ENCODE measurements at places on chromosomes 6 and 20.

DNA sequence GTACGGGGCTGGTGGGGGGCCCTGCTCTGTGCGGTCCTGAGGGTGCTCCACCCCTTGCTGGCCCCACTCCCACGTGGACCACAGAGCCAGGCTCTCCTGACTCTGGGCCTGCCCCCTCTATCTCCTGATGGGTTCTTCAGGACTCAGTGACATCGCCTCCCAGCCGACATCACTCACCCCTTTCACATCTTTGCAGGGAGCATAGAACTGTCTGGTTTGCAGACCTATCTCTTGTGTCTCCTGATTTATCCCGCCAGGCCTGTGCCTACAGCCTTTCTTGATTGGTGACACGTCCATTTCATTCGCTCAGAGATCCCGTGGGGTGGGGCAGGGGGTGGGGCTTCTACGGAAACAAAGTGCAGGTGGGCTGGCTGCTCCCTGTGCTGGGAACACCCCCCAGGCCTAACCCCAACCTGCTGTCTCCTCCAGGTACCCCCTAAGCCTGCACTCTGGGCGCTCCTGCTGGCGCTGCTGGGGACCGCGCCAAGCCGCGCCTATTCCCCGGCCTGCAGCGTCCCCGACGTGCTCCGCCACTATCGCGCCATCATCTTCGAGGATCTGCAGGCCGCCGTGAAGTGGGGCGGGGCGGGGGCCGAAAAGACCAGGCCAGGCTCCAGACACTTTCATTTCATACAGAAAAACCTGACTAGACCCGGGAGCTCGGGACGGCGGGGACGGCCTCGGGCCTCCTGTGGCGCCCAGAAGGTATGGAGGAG lies 1.7 kb downstream of the C20orf204 start:
- no peak for DNase-seq

DNA sequence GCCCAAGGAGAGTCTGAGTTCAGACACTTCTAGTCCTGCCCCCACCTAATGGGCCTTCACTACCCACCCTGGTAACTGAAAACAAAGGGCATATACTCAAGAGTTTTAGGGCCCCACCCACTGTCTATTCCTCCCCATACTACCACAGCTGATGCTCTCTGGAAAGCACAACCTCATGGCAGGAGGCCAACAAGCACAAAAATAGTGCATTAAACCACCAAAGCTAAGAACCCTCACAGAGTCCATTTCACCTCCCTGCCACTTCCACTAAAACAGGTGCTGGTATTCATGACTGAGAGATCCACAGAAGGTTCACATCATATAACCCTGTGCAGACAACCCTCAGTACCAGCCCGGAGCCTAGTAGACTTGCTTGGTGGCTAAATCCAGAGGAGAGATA lies 132.1 kb upstream of the ADGRB3 start:
- DNase-seq: no peak

- DNase-seq: no peak
Measured at GRCh38 chr20:39263076-39263475, 300.9 kb downstream of the DHX35 start.

GRCh38 chr6:106628658-106629102 lies 618 bp downstream of the RTN4IP1 start:
- no peak for DNase-seq

DNA sequence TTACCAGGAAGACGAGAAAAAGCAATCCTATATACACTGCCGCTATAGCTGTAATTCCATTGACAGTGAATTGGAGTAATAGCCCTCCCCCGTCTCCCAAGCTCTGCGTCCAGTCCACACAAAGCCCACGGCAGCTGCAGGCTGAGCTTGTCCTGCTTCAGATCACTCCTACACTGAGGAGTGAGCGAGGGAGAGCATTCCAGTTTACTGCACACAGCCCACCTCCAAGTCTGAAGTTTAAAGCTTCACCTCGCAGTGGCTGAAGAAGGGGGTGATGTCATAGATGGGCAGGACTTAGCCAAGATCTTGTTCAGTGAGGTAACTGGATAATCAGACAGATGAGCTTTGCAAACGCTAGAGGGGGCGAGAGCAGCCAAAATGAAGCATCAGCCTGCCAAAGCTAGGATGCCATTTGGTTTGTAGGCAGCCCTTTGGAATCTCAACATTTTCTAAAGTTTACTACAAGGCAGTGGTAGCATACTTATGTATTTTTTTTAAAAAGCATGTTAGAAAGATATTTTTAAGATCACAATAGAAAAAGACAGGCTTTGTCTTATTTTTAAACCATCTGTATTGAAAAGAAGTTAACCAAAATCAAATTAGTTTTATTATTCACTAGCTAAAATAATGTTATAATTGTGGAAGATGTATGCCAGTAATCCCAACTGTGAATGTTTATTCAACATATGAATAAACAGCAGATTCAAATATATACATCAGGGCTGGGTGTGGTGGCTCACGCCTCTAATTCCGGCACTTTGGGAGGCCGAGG lies at the start of gene FLRT3:
TSS of gene FLRT3 (minus strand) at position 213 of the 772 bp plus-strand sequence. CDS start 10,106 bp downstream, outside the sequence.
- DNase-seq: peak; percentile 93

DNA sequence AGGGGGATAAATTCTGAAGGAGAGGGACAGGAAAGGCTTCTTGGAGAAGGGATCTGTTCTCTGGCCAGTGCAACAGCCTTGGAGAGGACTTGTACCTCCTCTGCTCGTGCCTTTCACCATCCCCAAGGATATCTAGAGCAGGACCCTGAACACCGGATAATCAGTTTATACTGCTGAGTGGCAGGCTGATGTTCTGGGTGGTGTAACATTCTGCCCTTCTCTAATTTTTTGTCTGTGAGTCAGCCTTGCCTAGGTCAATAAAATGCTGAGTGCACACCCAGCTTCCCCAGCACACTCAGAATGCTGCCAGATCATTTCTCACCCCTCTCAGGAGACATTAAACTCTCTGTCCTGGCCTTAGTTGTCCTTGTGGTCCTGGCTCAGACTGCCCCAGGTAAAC lies at the start of gene DEFB115:
TSS of gene DEFB115 (plus strand) at position 301 of the 400 bp plus-strand sequence. CDS start at position 301, 0 bp downstream.
- no peak for DNase-seq

DNA sequence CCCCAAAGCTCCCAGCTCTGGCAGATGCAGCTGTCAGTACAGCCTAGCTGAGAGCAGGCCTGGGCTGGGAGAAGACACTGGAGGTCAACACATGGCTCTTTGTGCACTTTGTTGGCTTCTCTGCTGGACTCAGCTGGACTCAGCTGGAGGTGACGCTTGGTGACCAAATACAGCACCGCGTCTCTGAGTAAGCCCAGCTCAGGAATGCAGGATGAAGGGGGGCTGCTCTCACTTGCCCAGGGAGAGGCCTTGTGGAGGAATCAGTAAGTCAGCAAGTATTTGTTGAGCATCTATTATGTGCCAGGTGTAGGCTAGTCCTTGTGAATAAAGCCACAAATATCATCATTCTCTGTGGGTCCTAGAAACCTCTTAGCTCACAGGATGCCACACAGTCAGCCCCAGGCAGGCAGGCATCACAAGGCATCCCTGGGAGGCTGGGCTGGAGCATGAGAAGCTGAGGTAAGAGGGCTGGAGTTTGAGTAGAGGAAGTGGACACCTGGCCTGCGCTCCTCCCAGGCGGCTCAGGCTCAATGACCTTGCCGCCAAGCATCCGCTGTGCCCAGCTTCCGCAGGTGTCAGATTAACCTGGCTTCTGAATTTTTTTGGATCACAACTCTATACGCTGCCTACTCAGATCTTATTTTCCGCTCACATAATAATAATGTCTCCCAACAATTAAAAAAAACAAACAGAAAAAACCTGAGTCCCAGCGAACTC lies 95.4 kb downstream of the TMEM170B start:
- DNase-seq: no peak

GRCh38 chr6:146305092-146305491 lies 238.5 kb upstream of the RAB32 start:
- no peak for DNase-seq

DNA sequence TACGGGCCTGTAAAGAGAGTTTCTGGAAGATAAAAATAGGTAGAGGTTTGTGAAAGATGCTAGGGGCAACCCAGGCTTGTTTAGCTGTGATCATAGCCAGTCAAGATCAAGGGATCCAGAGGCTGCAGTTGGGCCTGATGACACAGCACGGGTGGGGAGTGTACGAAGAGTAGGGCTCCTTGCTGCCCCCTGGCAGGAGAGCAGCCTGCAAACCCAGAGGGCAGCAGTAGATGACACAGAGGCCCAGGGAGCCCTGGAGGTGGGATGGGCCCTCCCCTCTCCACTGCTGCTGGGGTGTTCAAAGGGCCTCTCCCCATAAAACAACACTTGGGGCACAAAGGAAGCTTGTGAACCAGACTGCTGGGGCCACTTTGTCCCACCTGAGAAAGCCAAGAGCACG lies 47.2 kb downstream of the VEGFA start:
- no peak for DNase-seq

- DNase-seq: no peak
Measured at GRCh38 chr20:44186201-44186600, 787 bp downstream of the JPH2 start.

GRCh38 chr20:23116311-23117089 lies 30.4 kb upstream of the CD93 start:
- no peak for DNase-seq

GRCh38 chr6:151179321-151179720 lies 60.4 kb upstream of the AKAP12 start:
- DNase-seq: peak; percentile 13

DNA sequence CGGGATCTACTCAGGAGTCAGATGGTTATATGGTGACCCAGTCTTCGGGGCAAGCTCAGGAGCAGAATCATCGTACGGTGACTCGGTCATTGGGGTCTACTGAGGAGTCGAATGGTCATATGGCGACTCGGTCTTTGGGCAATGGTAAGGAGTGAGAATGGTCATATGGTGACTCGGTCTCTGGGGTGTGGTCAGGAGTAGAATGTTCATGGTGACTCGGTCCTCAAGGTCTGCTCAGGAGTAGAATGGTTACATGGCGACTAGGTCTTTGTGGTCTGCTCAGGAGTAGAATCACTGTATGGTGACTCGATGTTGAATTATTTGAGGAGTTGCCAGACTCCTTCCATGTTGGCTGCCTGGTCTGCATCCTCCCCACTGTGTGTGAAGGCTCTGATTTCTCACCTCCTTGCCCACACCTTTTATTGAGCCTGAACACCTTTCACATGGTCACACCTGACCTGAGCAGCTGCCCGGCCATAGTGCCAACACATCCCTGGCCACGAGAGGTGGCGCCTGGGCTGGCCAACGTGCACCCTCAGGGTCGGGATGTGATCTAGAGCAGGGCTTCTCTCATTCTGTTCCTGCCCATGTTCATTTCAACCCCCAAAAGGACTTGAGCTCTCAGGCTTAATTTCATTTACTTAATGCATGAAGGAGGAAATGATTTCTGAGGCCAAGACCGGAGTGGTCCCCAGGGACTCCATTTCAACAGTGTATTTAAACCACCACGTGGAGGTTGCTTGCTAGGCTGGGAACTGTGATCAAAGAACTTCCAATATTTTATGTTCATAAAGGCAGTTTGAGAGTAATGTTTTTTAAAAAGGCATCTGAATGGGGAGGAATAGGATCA lies 119.5 kb downstream of the PHACTR3 start:
- DNase-seq: no peak

DNA sequence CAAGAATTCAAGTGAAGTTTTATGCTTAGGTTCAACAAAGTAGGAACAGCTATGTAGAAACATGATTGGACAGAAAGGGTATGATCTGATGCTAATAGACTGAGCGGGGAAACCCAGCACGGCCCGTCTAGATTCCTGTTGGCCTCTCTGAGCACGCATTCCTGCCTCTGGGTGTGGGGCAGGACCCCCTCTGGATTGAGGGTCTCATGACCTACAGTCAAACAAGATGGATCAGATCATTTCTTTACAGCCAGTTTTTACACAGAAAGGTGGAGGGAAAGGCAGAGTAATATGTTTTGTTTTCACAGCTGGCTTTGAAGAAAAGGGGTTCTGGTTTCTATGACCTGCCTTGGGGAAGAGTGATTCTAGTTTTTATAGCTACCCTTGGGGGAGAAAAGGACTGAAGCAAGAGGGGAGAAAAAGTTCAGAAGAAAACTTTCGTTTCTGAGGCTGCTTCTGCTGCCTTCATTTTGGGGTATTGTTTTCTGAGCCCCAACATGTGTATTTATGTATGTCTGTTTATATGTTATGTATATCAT lies 99.6 kb upstream of the SLC22A16 start:
- no peak for DNase-seq

DNA sequence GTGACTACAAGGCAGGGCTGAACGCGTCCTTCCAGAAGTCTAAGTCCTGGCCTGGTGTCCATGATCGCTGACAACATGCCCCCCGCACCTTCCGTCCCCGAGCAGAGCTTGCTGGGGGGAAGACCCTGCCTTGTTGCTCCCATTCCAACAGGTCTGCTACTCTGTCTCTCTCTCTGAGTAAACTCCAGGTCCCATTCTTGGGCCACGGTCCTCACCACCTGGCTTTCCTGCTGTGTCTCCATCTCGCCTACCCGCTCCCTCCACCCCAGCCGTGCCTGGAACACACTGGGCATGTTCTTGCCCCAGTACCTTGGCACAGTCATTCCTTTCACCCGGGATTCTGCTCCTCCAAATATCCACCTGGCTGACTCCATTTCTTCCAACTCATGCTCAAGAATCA lies 162.3 kb downstream of the BMP7 start:
- no peak for DNase-seq

DNA sequence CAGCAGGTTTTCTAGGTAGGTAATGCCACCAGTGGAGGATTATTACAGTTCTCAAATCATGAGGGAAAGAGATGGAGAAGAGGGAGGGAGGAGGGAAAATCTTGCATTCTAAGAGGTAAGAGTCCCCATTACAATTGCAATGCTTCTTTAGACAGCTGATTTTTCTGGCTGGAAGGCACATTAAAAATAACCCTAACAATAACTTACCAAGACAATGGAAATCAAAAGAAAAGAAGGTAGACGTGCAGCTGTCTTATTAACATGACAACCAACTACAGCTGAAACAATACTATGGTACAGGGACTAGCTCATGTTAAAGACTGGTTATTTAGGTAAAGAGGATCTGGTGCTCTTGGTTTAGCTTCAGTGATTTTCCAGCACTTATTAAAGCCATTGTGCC lies 24.6 kb downstream of the MCUR1 start:
- no peak for DNase-seq

DNA sequence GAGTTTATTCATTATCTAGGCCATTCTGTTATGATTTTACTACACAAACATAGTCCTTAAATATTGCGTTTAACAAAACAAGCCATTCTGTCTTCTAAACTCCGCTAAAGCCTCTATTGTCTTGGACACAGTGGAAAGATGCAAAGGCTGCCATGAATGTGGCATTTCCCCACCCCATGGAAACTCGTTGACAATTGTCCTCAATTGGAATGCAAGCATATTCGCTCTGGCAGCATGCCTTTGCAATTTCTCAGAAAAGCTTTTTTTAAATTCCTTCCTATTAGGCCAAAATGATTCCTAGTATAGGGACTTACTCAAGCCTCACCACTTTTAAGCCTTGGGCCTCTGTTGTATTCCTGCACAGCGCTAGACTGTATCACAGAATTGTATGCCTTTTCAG lies 22.8 kb downstream of the OR2A4 start:
- no peak for DNase-seq
